Activated T-helper 17 cell treated with anti-CD3 and anti-CD28 coated beads, Interleukin-2, amount 50 U/mL, for 72 hours (primary cell): ENCODE measurements at places on chromosomes 3 and 15. TPM values are rescaled to one million over a fixed set of nuclear protein-coding genes. Genes with fewer than 3 reads are reported as not detected.

Gene NEK4
- total RNA-seq = 3.1 TPM

DNA sequence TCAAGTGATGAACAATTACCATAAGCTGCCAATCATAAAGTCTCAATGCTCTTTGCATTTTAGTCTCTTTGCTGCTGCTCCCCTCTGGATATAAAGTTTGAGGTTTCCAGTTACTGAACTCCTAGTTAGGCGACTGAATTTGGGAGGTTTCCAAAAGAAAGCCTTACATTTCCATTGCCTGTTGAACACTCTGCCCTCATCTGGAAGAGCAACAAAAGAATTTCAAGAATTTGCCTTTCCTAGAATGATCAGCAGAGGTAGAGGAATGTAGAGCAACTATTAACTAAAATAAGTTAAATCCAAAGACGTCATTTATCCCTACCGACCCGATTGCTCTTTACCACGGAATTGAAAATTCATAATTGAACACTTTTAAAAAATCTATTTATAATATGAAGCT is 53.4 kb upstream of the PRICKLE2 start:
- no peak for ATAC-seq

- ATAC-seq = no peak
Measured at GRCh38 chr3:37590328-37591079, 271.2 kb upstream of the CTDSPL start.

GRCh38 chr3:180804916-180805315 is 107.6 kb upstream of the FXR1 start:
- ATAC-seq = no peak

- ATAC-seq = no peak
Measured at GRCh38 chr3:61561374-61562041, at the start of gene PTPRG. Gene PTPRG, plus strand, starts transcription at chr3:61561571. Its CDS starts 717 bp downstream, at chr3:61562288.

GRCh38 chr3:71611099-71611498 is 27.6 kb upstream of the FOXP1 start:
- no peak for ATAC-seq
